Amniotic epithelial cell (primary cell): ENCODE measurements at places on chromosomes 6 and 20.

DNA sequence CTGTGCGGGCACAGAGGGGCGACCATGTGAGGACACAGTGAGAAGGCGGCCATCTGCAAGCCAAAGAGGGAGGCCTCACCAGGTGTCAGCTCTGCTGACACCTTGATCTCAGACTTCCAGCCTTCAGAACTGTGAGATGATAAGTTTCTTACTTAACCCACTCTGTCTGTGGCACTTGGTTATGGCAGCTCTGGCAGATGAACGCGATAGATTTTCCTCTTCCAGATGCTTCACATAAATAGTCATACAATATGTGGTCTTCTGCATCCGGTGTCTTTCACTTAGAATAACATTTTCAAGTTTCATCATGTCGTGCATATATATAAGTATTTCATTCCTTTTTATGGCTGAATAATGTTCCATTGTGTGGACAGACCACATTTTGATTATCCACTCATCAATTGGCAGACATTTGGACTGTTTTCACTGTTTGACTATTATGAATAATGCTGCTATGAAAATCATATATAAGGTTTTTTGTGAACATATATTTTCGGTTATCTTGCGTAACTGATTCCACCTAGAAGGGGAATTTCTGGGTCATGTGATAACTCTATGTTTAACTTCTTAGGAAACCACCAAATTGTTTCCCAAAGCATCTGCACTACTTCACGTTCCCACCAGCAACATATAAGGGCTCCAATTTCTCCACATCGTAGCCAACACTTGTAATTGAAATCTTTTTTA lies 30.2 kb downstream of the PRR18 start:
- DNase-seq, result no peak

DNA sequence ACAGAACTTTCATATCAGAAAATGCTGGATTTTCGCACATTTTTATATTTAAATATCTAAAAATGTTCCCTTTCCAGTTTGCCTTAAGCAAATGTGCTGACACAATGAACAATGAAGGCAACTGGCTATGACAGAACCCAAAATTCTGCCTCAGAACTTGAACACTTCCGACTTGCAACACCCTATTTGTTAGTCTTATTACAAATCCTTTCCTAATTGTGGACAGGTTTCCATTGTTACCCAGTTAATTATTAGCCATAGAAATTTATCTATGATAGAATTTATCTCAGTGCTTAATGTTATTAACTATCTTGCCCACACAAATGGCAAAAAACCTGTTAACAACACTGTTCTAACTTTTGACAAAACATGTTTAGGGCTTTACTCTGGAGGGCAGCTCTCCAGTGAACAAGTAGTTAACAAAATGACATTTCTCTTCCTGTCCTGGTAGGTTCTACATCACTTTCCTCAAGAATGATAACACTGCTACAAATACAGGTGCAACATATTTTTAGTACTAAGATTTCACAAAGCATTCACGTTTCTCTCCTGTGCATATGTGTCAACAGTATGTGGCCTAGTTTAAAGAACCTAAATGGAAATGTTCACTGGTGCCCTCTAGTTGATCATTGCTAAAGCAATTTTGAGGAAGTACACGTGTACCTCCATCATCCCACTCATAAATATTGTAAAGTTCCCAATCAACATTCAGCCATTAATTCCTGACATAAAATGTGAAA lies 58.4 kb downstream of the HIVEP2 start:
- peak; percentile 51 for DNase-seq

GRCh38 chr6:11748591-11749210 lies 29.9 kb downstream of the ADTRP start:
- DNase-seq, result no peak

GRCh38 chr6:120622127-120622631 lies 712.1 kb downstream of the TBC1D32 start:
- DNase-seq, result no peak

DNA sequence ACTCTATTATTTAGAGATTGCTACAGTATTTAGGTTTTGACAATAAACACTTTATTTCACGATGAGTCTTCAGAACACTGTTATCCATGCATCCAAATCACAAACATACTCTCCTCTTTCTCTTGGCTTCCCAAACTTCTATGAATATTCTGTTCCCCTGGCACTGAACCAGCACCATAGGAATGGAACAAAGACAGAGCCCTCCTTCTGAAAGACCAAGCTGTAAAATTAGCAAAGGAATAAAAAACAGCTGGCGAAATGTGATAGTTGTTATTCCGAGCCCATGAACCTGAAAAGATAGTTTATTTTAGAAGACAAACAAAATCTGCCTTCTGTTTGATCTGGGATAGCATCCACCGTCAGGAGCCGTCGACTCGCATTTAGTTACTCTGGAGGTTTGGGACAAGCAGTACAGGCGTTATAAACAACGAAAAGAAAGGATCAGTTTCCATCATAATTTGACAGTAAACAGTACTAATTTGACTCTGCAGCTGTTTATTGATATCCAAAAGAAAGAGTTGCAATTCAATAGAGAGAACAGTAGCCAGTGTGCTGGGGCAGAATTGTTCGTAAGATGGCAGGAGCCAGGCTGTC lies 161.4 kb downstream of the CLIC5 start:
- DNase-seq, result no peak

- peak; percentile 76 for DNase-seq
These were observed 151.4 kb upstream of the LAMA2 start for GRCh38 chr6:128731249-128732165.

- peak; percentile 69 for DNase-seq
These were observed 129.4 kb downstream of the BCAS1 start for GRCh38 chr20:53940907-53941545.

DNA sequence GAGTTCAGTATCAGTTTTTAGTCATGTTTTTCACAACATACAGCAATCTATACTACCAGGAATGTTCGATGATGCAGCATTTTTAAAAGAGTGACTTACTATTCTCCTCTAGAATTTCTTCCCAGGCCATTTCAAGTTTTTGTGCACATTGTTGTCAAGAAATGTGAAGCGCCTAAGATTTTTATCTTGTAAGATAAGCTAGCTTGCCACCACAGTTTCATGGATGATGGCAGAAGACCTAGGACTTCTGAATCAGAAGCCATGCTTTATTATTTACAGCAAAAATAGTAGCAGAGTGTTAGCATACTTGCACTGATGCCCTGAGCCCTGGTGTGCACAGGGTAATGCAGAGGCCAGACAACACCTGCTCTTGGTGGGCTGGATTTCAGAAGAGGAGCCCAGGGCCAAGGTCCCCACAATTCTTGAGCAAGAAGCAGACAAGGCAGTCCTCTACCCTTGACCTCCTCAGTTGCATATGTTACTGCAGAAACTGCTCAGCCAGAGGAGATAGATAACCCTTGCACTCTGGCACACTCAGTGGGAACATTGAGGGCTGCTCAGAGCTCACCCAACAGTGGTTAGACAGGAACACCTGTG lies 99.2 kb downstream of the QKI start:
- peak; percentile 27 for DNase-seq

- no peak for DNase-seq
These were observed 25.6 kb upstream of the ABCC10 start for GRCh38 chr6:43401730-43402129.

DNA sequence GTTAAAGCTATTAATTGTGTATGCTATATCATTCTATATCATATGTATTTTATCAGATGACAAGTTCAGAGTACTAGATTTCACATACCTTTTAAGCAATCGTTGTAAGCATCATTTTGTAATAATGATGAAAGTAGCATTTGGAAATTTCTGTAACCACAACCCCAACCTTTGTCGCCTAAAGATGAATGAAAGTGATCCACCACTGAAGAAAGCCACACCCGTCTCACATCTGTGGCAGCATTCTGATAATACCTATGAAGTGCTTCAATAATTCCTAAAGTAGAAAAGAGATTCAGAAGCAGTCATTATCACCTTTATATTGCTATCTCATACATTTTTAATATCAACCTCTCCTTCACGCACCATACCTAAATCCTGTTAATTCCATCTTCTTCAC lies 16.6 kb downstream of the ZUP1 start:
- no peak for DNase-seq

DNA sequence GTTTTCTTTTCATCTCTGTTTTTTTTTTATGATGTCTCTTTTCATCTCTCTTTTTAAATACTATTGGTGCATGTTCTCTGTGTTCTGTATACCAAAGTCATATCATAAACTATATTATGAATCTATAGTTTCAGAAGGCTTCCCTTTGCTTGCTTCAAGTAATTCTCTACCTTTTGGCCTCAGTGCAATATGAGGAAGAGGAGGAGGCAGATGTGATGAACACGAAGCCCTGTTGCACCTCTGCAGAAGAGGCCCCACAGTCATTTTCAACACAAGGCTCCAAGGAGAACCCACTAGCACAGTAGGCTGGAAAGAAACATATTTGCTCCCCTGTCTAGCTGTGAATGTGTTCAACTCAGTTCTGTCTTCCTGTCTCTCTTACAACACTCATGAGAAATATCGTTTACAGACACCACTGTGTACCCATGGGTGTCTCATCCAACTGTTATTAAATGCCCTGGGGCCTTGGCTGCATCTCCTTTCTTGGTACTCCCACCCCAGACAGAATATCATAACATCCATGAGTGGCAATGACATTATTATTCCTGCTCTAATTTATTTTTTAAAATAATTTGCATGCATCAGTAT lies 122.6 kb upstream of the SHLD1 start:
- no peak for DNase-seq

DNA sequence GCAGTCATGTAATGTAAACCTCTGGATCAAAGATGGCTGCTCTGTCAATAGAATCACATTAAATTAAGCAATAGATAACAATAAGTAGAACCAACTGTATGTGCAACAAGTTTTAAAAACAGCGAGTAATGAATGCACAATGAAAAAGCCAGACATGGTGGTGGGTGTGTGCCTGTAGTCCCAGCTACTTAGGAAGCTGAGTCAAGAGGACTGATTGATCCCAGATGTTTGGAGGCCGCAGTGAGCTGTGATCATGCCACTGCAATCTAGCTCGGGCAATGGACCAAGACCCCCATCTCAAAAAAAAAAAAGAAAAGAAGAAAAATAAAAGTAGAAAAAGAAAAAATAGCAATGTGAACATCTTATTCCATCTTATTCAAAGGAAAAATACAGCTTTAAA lies 558.7 kb upstream of the MMS22L start:
- DNase-seq, result no peak

GRCh38 chr6:55963301-55963700 lies 87.9 kb upstream of the BMP5 start:
- DNase-seq, result no peak

- DNase-seq, result no peak
These were observed 23.8 kb downstream of the ADGRF4 start for GRCh38 chr6:47722194-47722593.

GRCh38 chr6:135224037-135224647 lies 43.0 kb downstream of the MYB start:
- no peak for DNase-seq

DNA sequence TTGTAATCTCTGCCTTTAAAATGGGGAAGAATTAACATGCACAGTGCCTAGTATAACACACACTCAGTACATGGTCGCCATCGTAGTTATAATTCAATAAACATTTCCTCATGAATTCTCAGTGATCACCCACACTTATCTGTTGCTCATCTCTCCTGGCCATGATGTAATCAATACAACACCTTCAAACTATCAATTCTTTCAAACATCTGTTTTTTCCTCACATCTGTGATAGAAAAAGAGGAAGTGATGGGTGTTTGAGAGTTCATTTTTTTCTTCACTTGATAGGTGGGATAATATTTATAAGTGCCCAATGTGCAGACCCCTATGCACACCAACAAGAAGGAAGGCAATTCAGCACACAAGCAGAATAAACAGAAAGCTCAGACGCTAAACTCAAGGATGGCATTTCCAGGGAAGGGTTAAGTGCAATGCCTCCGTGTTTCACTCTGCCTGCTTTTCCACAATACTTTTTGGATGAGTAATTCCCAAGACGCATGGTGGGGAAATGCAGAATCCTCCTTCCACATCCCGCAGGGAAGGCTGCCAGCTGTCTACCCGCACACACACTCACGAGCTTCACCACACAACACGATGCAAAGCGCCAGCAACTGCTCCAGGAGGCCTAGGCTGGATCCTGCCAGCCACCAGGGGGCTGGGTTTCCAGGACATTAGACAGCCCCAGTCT lies 100.3 kb downstream of the GMPR start:
- peak; percentile 100 for DNase-seq

- no peak for DNase-seq
These were observed at the start of gene CALHM6 for GRCh38 chr6:116461331-116461931. Gene CALHM6 (plus strand): TSS chr6:116461375. CDS start chr6:116461930, 555 bp downstream.

- no peak for DNase-seq
These were observed 91.9 kb downstream of the LMBRD1 start for GRCh38 chr6:69704916-69705315.

DNA sequence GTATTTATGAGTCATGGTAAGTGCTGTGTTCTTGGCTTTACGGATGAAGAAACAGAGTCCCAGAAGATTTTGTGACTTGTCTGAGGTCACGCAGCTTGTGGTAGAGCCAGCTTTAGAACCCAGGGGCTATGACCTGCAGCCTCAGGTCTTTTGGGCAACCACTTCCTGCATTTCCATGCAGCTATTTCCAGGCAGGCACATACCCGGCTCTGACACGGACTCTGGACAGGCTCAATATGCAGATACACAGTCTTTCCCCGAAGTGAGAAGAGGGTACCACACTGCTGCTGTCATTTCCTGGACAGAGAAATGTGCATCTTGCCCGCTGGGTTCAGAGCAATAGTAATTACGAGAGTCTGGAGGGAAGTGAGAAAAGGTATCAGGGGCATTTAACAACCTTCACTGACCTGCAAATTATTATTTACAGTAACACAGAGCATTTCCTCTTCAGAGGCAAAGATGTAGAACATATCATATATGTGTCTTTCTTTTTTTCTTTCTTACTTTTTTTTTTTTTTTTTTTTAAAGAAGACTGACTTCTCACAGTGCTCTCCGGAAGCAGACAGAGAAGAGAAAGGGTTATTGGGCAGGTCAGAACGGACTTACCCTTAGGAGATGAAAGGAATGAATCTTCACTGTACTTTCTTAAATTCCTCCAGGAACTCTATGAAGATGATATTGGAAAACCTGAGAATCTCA lies 185.1 kb downstream of the CLIC5 start:
- peak; percentile 65 for DNase-seq

- peak; percentile 54 for DNase-seq
These were observed 28.4 kb downstream of the LHFPL5 start for GRCh38 chr6:35833536-35833935.

DNA sequence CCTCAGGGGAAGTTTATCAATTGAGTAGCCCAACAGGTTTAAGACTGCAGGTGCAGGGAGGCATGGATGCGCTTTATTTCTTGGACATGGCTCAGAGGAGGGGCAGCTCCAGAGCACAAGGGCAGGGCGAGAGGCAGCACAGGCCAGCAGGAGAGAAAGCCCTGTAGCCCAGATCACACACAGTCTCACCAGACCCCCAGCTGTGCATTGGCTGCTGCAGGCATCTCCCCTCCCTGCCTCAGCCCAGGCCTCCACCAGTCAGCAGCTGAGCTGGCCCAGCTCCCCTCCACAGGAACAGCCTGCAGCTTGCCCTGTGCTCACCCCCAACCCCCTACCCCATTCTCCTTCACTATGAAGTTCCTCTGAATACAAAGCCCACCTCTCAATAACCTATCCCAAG lies 24.7 kb downstream of the MRPL14 start:
- DNase-seq, result no peak
